ENCODE measurements at places on chromosomes 1 and 21.

DNA sequence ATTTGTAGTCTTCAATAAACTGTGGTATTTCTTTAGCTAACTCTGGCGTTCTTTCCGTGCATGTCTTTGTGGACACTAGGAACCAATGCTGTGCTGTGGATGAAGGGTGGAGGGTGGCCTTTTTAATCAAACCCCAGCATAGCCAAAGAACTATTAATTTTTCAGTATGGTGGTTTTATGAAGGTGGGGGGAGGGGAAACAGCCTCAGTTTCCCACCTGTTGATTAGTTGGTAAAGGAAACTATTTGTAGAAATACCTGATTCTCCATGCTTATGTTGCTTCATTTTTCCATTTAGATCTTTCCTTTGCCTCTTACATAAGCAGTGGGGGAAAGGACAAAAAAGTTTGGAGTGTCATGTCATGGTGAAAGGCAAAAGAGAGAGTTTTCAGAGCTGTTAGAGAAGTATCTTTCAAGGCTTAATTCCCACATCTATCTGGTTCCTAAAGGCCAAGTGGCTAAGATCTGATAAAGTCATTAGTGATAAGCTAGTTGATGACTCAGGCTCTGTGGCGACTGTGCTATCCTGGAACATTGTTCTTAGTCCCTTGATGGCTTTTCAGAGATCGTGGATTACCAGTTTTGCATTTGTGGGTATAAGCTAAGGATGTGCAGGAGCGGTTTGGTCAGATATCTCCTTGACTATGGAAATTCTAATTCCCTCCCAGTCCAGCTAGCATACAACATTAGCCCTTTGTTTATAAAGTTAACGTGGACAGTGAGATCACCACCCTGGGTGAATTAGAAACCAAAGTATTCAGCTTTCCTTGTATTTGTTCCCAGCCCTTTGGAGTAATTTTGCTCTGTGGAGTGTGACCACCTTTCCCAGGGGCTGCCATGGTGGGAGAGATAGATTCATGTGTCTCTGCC, 8.7 kb upstream of the HAX1 start:
- DNase-seq, result no peak

DNA sequence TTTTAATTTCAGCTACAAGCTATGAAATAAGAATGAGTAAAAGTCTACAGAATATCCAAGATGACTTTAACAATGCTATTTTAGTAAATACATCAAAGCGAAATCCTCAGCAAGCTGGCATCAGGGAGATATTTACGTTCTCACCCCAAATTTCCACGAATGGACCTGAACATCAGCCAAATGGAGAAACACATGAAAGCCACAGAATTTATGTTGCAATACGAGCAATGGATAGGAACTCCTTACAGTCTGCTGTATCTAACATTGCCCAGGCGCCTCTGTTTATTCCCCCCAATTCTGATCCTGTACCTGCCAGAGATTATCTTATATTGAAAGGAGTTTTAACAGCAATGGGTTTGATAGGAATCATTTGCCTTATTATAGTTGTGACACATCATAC, 13.7 kb upstream of the CLCA1 start:
- no peak for DNase-seq

- DNase-seq, result no peak
Observed at GRCh38 chr1:227306689-227307088, 11.6 kb downstream of the CDC42BPA start.

DNA sequence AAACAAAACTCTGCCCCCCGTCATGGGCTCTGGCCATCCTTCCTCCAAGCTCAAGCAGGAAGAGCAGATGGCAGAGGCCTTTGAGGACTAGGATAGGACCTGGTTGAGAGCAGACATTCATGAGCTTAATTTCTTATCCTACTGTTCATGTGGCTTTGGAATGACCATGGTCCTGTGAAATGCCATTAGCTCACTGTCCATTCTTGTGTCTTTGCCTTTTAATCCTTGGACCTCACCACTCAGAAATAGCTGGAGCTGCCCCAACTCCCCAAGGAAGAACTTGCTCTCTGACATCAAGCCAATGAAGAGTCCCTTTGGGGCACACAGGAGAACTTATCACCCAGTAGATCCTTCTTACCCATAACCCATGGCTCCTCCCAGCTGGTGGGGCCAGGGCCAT, 11.6 kb upstream of the FAM20B start:
- no peak for DNase-seq

All from fibroblast of upper back skin (primary cell).